ENCODE measurements at places on chromosomes 3 and 15. TPM values are rescaled to one million over a fixed set of nuclear protein-coding genes. Genes with fewer than 3 reads are reported as not detected.

GRCh38 chr15:25735550-25736384 is 127.4 kb downstream of the ATP10A start:
- peaks cover 13% of the 10 kb centered on the region for H3K4me1 ChIP-seq
- no peak overlapping the region for H3K27ac ChIP-seq
- no peak overlapping the region for H3K4me3 ChIP-seq
- H3K27me3 ChIP-seq: no peaks in the 10 kb centered on the region
- no peak for DNase-seq

GRCh38 chr15:62068071-62068809 is 1.5 kb downstream of the C2CD4A start:
- peak overlapping the region; percentile 64 for H3K4me3 ChIP-seq
- H3K27ac ChIP-seq: no peak overlapping the region
- peaks cover 35% of the 10 kb centered on the region for H3K27me3 ChIP-seq
- no peaks in the 10 kb centered on the region for H3K36me3 ChIP-seq
- no peaks in the 10 kb centered on the region for H3K4me1 ChIP-seq

DNA sequence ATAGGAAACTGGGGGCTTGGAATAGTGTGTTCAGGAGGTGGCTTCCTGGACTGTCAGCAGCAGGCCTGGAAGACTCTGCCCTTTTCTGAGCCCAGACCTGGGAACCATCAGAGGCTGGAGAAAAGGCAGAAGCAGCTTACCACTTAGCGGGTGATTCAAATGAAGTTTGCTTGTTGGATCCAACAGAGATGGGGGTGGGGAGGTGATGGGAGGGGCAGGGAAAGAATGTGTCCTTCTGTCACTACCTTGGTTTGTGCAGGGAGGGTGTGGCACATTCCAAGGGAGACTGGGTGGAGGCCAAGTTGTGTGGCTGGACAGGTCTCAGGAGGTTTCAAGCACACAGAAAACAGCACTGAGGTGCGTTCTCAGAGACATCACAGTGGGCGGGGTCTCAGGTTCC is 58.8 kb downstream of the TRAK1 start:
- no peaks in the 10 kb centered on the region for H3K4me1 ChIP-seq
- DNase-seq: no peak
- H3K27ac ChIP-seq: no peak overlapping the region
- no peak overlapping the region for H3K4me3 ChIP-seq
- H3K27me3 ChIP-seq: no peaks in the 10 kb centered on the region
- no peaks in the 10 kb centered on the region for H3K36me3 ChIP-seq

GRCh38 chr3:101995371-101996046 is 146.2 kb downstream of the NFKBIZ start:
- peak overlapping the region; percentile 58 for H3K27ac ChIP-seq
- no peaks in the 10 kb centered on the region for H3K27me3 ChIP-seq
- peaks cover 12% of the 10 kb centered on the region for H3K4me1 ChIP-seq

- no peaks in the 10 kb centered on the region for H3K27me3 ChIP-seq
- no peak overlapping the region for H3K4me3 ChIP-seq
- H3K4me1 ChIP-seq: no peaks in the 10 kb centered on the region
- H3K27ac ChIP-seq: no peak overlapping the region
Observed at GRCh38 chr3:167575000-167575600, 78.6 kb downstream of the WDR49 start.

- DNase-seq: no peak
- H3K4me1 ChIP-seq: peaks cover 2% of the 10 kb centered on the region
Observed at GRCh38 chr3:105746231-105746996, 122.4 kb downstream of the CBLB start.

DNA sequence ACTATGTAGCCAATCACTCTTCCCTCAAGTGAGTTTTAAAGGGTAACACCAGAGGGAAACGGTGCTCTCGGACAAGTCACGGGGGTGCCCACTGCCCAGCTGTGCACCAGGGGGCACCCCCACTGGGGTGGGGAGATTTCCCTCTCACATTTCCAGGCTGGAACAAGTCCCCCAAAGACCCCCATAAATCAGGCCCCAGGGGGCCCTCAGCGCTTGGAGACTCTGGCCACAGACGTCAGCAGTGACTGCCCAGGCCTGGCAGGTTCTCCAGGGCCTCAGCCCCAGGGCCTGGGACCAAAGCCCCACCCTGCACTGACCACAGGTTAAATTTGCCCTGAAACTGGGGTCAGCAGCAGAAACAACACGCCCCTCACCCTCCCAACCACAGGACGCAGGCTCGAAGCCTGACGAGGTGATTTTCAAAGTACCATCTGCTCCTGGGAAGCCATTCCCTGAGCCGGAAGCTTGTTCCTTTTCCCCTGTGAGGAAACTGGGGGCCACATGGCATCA is 17.0 kb downstream of the XXYLT1 start:
- H3K4me3 ChIP-seq: no peak overlapping the region
- H3K36me3 ChIP-seq: no peaks in the 10 kb centered on the region
- H3K4me1 ChIP-seq: peaks cover 14% of the 10 kb centered on the region
- H3K27me3 ChIP-seq: no peaks in the 10 kb centered on the region

DNA sequence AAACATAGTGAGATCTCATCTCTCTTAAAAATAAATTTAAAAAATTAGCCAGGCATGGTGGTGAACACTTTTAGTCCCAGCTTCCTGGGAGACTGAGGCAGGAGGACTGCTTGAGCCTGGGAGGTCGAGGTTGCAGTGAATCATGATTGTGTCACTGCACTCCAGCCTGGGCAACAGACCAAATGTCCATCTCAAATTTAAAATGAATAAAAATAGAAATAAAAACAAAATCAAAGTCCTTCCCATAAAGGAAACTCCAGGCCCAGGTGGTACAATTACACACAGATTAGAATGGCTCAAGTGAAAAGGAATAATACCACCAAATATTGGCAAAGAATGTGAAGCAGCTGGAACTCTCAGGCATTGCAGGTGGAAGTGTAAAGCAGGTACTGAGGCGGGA is 19.3 kb upstream of the ATP10A start:
- peaks cover 23% of the 10 kb centered on the region for H3K4me1 ChIP-seq
- H3K36me3 ChIP-seq: no peaks in the 10 kb centered on the region
- H3K4me3 ChIP-seq: no peak overlapping the region
- H3K27me3 ChIP-seq: no peaks in the 10 kb centered on the region
- DNase-seq: peak; percentile 39

- peaks cover 54% of the 10 kb centered on the region for H3K27me3 ChIP-seq
- no peak overlapping the region for H3K4me3 ChIP-seq
- no peaks in the 10 kb centered on the region for H3K4me1 ChIP-seq
- H3K27ac ChIP-seq: no peak overlapping the region
- H3K36me3 ChIP-seq: no peaks in the 10 kb centered on the region
- DNase-seq: no peak
Observed at GRCh38 chr3:50676031-50676705, 1.4 kb downstream of the DOCK3 start.

DNA sequence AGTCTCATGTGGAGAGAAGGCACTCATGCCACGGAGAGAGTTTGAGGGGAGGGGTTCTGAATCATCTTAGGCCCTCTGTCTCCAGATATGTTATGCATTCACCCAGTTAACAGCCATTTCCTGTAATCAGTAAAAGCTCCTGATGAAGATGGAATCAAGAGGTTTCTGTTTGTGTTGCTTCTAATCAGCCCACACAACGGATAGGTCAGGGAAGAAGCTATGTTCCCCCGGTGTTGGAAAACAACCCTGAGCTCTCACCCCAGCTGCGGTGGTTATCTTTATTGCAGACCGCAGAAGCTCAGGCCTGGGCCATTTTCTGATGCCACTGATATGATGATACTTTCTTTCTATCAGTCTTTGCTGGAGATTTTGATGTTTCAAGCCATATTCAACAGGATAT is 338.5 kb upstream of the ONECUT1 start:
- no peak overlapping the region for H3K4me3 ChIP-seq
- DNase-seq: no peak
- no peaks in the 10 kb centered on the region for H3K4me1 ChIP-seq
- H3K27me3 ChIP-seq: no peaks in the 10 kb centered on the region

DNA sequence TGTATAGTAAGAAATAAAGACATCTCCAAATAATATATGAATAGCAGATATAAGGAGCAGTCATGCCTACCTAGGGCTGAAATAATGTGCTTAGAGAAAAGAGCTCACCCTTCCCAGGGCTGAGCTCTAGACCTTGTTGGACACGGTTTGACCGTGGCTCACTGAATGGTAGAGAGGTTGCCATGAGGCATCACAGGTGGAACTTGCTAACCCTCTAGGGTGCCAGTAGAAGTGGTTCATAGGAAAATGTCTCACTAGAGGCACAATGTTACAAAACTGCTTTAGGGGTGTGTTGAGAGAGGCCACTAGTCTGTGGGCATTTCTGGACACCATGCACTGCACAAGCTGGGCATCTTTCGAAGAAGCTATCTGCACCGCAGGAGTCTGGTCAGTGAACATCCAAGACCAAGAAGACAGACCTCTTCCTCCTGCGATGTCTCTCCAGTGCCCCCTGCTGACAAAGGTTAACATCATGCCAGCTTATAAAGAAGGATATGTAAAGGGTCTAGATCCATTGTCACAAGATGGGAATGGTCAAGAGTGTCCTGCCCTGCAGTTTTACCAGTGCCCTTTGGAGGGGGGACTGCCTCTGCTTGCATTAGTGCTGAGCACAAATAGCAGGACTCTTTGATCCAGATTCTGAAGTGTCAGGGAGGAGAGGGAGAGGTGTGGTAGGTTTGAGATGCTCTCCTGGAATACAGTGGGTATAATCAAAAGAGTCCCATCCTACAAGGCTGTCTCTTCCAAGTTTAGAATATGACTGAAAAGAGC is 266.8 kb downstream of the ZNF385D start:
- H3K27ac ChIP-seq: no peak overlapping the region
- H3K27me3 ChIP-seq: no peaks in the 10 kb centered on the region
- no peaks in the 10 kb centered on the region for H3K36me3 ChIP-seq
- peak; percentile 62 for DNase-seq
- no peaks in the 10 kb centered on the region for H3K4me1 ChIP-seq
- no peak overlapping the region for H3K4me3 ChIP-seq

- H3K4me3 ChIP-seq: no peak overlapping the region
- peak; percentile 88 for DNase-seq
- no peaks in the 10 kb centered on the region for H3K36me3 ChIP-seq
- H3K27ac ChIP-seq: peak overlapping the region; percentile 84
- peaks cover 3% of the 10 kb centered on the region for H3K4me1 ChIP-seq
Observed at GRCh38 chr3:120496278-120497002, 45.6 kb upstream of the FSTL1 start.

GRCh38 chr3:129961141-129961541 is 13.4 kb upstream of the TRH start:
- peaks cover 63% of the 10 kb centered on the region for H3K27me3 ChIP-seq
- no peak for DNase-seq
- H3K27ac ChIP-seq: no peak overlapping the region
- no peaks in the 10 kb centered on the region for H3K4me1 ChIP-seq
- H3K4me3 ChIP-seq: no peak overlapping the region

DNA sequence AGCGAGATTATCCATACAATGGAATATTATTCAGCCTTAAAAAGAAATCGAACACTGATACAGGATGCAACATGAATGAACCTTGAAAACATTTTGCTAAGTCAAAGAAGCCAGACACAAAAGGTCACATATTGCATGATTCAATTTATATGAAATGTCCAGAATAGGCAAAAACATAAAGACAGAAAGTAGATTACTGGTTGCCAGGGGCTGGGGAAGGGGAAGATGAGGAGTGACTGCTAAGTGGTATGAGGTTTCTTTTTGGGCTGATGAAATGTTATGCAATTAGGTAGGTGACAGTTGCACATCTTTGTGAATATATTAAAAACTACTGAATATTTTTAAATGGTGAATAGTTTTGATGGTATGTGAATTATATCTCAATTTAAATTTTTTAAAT is 38.3 kb downstream of the LRRFIP2 start:
- no peak overlapping the region for H3K4me3 ChIP-seq
- no peaks in the 10 kb centered on the region for H3K36me3 ChIP-seq
- no peaks in the 10 kb centered on the region for H3K27me3 ChIP-seq
- no peak overlapping the region for H3K27ac ChIP-seq
- no peak for DNase-seq
- peaks cover 11% of the 10 kb centered on the region for H3K4me1 ChIP-seq

- no peak within 1 kb of the TSS for H3K27ac ChIP-seq
- H3K36me3 ChIP-seq: no peaks in the 10 kb centered on the region
- DNase-seq: no peak
- no peaks in the 10 kb centered on the region for H3K27me3 ChIP-seq
- no peak within 1 kb of the TSS for H3K4me3 ChIP-seq
- H3K4me1 ChIP-seq: no peaks in the 10 kb centered on the region
Observed at GRCh38 chr3:98147179-98147578, at the start of gene OR5H14. Gene OR5H14 (plus strand): TSS chr3:98147479. CDS start chr3:98149386, 1,907 bp downstream.

GRCh38 chr15:69422336-69422895 is 8.3 kb downstream of the KIF23 start:
- no peak for DNase-seq
- H3K4me3 ChIP-seq: no peak overlapping the region
- H3K27me3 ChIP-seq: no peaks in the 10 kb centered on the region

The PPARG gene
- 11.5 TPM for polyA plus RNA-seq

The DPPA4 gene
- polyA plus RNA-seq: 0.02 TPM

The C2CD4A gene
- not detected for polyA plus RNA-seq

The GCSAM gene
- polyA plus RNA-seq: not detected

The CFAP92 gene
- polyA plus RNA-seq: not detected

The GNAT1 gene
- not detected for polyA plus RNA-seq

The OCA2 gene
- not detected for polyA plus RNA-seq

The KLHL25 gene
- 6.6 TPM for polyA plus RNA-seq
